ENCODE measurements at places on chromosomes 1 and 21.

- DNase-seq: no peak
Observed at GRCh38 chr1:227572752-227573151, 9.4 kb downstream of the ZNF678 start.

- no peak for DNase-seq
Observed at GRCh38 chr21:15051644-15052458, 12.9 kb downstream of the NRIP1 start.

GRCh38 chr1:215507119-215507518, 60.0 kb upstream of the KCTD3 start:
- no peak for DNase-seq

DNA sequence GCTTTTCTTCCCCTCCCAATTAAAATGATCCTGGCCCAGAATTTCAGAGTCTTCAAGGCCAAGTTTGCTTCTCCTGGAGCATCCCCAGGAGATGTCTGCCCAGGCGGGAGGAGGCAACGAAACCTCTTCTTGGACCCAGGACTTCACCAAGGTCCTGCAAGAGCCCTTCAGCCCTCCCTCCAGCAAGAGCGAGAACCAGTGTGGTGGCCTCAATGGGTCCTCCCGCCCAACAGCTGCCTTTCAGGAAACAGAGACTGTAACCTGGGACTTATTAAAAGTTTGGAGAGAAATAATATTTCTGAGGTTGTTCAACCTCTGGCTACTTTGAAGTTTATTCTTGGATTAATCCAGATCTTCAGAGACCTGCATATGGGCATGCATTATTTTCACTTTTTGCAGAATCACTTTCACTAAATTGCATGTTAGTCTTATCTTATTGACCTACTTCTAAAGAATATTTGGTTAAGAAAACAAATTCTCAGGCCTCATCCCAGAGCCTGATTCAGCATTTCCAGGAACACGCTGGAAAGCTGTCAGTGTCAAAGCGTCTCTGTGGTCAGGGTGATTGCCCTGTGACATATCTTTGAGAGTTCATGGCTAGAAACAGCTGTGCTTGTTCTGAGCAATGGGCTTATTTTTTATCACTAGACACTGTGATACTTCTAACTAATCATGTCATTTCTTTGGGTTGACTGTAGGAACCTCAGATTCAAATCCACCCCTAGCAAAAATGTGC, 66.0 kb upstream of the CLDN14 start:
- no peak for DNase-seq

DNA sequence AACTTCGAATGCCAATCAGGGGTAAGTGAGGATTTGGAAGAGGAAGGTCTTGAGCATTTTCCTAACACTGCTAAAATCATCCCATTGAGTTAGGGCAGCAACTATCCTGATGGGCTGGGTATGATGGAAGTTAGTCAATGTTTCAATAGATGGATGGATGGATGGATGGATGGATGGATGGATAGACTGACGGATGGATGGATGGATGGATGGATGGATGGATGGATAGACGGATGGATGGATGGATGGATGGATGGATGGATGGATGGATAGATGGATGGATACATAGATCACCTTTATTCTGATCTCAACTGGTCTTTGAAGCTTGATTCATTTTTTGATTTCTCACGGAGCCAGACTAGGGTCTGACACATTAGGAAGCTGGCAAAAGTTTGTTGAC, 2.3 kb upstream of the CLDN14 start:
- DNase-seq: no peak

- DNase-seq: no peak
Observed at GRCh38 chr1:69403756-69404320, 163.9 kb upstream of the LRRC7 start.

GRCh38 chr1:245263529-245264095, 108.8 kb downstream of the KIF26B start:
- DNase-seq: no peak

DNA sequence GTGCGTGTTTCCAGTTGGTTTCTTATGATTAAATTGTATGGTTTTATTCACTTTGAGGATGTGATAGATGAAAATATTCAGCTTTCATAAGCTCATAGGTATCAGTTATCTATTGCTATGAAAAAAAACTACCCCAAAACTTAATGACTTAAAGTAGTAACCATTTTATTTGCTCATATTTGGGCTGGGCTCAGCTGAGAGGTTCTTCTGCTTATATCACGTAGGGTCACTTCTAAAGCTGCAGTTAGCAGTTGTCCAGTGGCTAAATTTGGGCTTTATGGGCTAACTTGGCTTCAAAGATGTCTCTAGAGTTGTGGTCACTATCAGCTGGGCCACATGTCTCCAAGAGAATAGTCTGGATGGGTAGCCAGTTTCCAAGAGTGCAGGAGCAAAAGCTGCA, 206.4 kb upstream of the LYPLAL1 start:
- DNase-seq: no peak

GRCh38 chr1:82141390-82141789, 340.7 kb downstream of the ADGRL2 start:
- no peak for DNase-seq

- no peak for DNase-seq
Observed at GRCh38 chr1:25243907-25244306, 3.3 kb downstream of the RSRP1 start.

- DNase-seq: no peak
Observed at GRCh38 chr21:34274001-34274400, 89.8 kb upstream of the KCNE2 start.

- peak; percentile 10 for DNase-seq
Observed at GRCh38 chr1:75615613-75616435, 4.9 kb upstream of the SLC44A5 start.

DNA sequence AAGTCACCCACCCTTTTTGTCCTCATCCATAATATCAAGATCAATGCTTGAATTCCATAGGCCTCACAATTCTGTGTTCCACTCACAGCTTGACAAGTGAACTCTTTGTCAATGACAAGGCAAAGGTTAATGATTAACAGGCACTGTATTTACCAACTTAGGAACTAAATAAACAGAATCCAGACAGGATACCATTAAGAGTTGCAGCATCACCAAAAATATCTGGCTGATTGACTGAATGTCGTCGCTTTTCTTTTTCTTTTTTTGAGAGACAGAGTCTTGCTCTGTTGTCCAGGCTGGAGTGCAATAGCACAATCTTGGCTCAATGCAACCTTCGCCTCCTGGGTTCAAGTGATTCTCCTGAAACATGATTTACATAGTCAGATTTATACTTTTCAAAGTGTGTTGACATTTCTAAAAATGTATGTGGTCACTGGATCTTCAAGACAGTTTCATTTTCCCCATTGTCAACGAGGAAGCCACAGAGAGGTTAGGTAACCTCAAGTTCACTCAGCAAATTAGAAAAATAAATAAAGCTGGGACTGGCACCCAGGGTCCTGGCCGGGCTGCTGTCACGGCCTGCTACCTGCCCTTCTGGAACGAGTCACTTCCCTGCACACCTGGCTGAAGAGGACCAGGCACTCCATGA, 81.0 kb downstream of the PDE9A start:
- no peak for DNase-seq

DNA sequence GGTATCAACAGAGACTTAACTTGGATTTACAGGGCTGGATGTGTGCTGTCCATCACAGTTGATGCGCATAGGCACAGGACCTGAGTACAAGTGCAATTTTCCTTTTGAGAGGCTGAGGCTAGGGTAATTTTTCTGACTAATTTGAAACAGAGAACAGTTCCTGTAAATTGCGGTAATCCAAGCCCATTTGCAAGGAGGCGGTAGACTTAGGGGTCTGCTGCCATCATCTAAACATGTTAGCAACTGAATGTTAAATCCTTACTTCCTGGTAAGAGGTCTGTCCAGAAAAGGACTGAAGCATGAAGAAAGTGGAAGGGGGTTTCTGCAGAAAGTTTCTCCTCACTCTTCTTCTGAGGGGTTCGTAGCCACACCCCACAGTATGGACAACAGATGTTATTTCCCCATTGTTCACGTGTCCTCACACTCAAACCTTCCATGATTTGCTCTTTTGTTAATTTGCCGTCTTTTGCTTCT, 23.7 kb upstream of the C1orf198 start:
- no peak for DNase-seq

- DNase-seq: no peak
Observed at GRCh38 chr1:183308719-183309118, 109.5 kb downstream of the NMNAT2 start.

DNA sequence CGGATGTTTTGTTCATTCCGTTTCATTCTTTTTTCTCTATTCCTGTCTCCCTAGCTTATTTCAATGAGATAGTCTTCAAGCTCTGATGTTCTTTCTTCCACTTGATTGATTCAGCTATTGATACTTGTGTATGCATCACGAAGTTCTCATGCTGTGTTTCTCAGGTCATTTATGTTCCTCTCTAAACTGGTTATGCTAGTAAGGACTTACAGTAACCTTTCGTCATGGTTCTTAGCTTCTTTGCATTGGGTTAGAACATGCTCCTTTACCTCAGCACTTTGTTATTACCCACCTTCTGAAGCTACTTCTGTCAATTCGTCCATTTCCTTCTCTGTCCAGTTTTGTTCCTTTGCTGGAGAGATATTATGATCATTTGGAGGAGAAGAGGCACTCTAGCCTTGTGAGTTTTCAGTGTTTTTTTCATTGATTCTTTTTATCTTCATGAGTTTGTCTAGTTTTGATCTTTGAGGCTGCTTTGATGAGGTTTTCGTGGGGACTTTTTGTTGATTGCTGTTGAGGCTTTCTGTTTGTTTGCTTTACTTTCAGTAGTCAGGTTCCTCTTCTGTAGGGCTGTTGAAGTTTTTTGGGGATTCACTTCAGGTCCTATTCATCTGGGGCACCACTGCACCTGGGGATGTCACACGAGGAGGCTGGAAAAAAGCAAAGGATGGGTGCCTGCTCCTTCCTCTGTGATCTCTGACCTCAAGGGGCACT, 496.9 kb upstream of the LRRC7 start:
- no peak for DNase-seq

DNA sequence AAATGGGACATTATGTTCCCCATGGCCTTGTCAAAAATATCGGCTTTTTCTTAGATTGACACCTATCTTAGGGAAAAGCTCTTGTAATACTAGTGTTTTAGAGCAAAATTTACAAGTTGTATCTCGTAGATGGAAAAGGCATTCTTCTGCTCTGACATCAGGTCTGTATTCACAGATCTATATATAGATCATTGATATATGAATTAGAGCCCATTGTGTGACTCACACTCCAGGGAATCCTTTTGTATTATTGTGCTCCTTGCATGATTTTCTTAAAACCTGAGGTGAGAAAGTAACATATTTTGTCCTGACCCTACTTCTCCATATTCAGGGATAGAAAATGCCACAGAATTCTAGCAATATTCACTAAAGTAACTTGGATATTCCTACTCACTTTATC, 1160.8 kb upstream of the B3GALT2 start:
- DNase-seq: no peak

GRCh38 chr1:200233393-200233792, 176.4 kb downstream of the ZNF281 start:
- DNase-seq: no peak

DNA sequence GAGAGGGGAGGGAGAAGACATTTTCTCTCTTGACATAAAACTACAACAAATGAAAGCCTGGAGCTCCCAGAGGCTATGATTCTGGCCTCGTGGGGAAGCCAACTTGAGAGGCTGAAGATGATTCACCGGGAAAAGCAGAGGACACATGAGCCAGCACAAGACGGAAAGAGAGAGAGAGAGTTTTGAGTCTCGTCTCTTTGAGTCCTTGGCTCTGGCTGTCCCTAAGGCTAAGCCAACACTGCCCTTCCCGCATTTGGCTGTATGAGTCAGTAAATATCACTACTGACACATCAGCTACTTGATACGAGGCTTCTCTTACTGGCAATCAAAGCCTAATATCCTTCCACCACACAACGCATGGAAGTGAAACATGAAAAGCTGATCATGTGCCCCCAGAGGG, 95.5 kb downstream of the GRIK3 start:
- no peak for DNase-seq

GRCh38 chr1:151165281-151165737, 393 bp downstream of the LYSMD1 start:
- DNase-seq: no peak

- no peak for DNase-seq
Observed at GRCh38 chr21:38142224-38142623, 114.6 kb upstream of the KCNJ15 start.

DNA sequence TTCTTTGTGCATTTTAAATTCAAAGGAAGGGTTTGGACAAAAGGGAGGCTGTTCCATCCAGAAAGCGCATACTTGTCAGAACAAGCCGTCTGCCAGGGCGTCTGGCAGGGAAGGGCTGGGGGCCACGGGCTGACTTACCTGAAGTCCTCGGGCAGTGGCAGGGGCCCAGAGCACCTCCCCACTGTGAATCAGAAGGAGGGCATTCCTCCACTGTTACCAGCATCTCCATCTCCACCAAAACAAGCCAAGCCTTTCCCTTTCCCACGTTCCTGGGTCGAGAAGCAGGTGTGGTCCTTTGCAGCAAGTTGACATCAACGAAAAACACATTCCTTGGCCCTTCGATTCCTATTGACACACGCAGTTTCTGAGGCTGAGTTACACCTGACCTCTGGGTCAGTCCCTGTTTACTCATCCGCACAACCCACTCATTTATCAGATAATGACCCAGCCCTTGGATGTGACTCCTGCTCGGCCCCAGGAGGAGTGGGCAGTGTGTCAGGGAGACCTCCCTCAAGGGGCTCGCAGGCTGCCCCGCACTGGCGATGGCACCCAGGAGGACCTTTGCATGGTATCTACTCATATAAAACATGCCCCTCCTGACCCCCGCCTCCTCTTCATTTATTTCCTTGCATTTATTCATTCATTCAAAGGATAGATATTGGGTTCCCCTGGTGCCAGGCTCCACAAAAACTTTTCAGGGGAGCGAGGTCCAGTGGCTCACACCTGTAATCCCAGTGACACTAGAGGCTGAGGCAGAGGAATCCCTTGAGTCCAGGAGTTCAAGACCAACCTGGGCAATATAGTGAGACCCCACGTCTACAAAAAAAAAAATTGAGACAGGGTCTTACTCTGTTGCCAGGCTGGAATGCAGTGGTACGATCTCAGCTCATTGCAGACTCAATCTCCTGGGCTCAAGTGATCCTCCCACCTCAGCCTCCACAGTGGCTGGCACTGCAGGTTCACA, 60.2 kb downstream of the TOMM20 start:
- no peak for DNase-seq

- DNase-seq: no peak
Observed at GRCh38 chr1:43282220-43283195, 2.9 kb downstream of the C1orf210 start.

- no peak for DNase-seq
Observed at GRCh38 chr21:32782698-32783097, 11.1 kb upstream of the PAXBP1 start.

DNA sequence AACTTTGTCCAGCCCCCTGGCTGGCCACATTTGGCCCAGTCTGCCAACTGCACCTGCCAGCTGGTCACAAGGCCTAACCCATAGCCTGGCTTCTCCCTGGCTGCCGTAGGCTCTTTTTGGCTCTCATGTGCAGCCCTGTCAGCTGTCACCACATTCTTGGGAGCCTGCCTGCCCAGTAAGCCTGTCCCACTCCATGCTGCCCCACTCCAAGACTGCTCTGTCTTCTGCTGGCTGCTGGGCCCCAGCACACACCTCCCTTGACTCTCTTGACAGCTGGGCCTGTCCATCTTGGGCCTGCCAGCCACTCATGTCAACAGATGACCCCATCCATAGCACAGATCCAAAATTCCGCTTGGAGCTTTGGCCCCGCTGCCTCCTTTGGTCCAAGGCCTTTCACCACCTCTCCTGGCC, 74.3 kb upstream of the EDN2 start:
- DNase-seq: no peak

- DNase-seq: no peak
Observed at GRCh38 chr1:219585837-219586455, 27.0 kb downstream of the ZC3H11B start.

GRCh38 chr1:88503646-88504045, 180.4 kb upstream of the PKN2 start:
- no peak for DNase-seq

Measured in CD8-positive, alpha-beta T cell (primary cell).